ENCODE measurements at places on chromosomes 3 and 15.

- DNase-seq = no peak
Measured at GRCh38 chr15:57611938-57612337, 20.2 kb downstream of the MYZAP start.

DNA sequence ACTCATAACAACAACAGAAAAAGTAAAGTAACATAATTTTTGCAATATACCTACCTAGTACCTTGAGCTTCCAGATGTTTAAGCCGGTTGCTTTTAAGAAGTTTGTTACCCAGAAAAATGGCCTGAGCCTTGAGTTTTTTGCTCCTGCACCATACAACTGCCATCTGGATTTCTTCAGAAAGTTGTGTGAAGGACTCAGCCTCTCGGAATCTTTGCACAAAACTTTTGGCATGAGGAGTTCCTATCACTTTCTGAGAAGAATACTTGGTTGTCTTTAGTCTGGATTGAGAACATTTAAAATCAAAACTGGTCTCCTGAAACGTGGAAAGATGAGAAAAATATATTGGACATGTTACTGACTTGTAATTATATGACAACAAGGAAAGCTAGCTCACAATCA is 17.3 kb downstream of the GTPBP8 start:
- DNase-seq = peak; percentile 2

GRCh38 chr15:33941279-33942063 is 26.8 kb upstream of the CHRM5 start:
- no peak for DNase-seq

- DNase-seq = no peak
Measured at GRCh38 chr3:62048577-62048976, 324.8 kb downstream of the FEZF2 start.

GRCh38 chr15:35481992-35482391 is 64.0 kb downstream of the DPH6 start:
- DNase-seq = peak; percentile 46

DNA sequence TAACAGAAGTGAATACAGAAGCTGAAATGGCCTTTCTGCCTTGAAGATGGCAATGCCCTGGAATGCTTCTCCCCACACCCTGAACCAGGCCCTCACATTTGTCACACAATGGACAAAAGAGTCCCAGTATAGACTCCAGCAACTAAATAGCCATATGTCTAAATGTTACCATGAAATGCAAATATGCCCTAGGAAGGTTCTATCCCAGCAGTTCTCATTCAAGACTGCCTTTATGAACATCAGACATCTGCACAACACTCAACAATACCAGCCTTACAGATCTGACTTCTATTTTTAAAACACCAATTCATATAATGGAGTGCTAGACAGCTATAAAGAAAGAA is 7.9 kb downstream of the ITGB5 start:
- no peak for DNase-seq

GRCh38 chr15:84798436-84798946 is 18.7 kb upstream of the ALPK3 start:
- DNase-seq = no peak

GRCh38 chr3:164470471-164470870 is 607.8 kb downstream of the SI start:
- peak; percentile 73 for DNase-seq

GRCh38 chr15:59892985-59893384 is 111.1 kb upstream of the FOXB1 start:
- DNase-seq = peak; percentile 24

GRCh38 chr3:135802171-135802570 is 163.4 kb upstream of the PPP2R3A start:
- no peak for DNase-seq

GRCh38 chr3:49717211-49717958 is 2.1 kb downstream of the AMIGO3 start:
- no peak for DNase-seq

DNA sequence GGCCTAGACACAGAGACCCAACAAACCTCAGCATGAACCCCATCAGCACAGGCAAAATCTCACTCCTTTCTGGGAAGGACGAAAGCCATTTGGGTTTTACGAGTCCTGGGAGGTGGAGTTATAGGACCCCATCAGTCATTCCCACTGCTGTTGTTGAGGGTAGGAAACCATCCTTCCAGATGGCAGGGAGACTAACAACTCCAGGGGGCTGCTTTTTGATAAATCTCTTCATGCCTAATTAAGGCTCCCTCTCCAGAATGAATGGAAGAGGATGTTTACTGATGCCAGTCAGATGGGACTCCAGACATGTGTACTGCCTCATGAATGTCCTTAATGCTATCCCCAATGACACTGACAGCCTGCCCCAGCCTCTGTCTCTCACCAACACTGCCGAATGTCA is 75.3 kb downstream of the ST8SIA2 start:
- no peak for DNase-seq

GRCh38 chr3:188876370-188876769 is 295.4 kb upstream of the TPRG1 start:
- no peak for DNase-seq

GRCh38 chr3:136070953-136071949 is 105.7 kb downstream of the PPP2R3A start:
- peak; percentile 35 for DNase-seq

GRCh38 chr3:157204431-157204830 is 44.5 kb upstream of the CCNL1 start:
- DNase-seq = peak; percentile 64

- DNase-seq = no peak
Measured at GRCh38 chr3:117261983-117262421, 552.4 kb downstream of the TUSC7 start.

- no peak for DNase-seq
Measured at GRCh38 chr3:129317848-129318247, 39.2 kb downstream of the HMCES start.

GRCh38 chr3:193928354-193929209 is 207.4 kb upstream of the HES1 start:
- DNase-seq = no peak

DNA sequence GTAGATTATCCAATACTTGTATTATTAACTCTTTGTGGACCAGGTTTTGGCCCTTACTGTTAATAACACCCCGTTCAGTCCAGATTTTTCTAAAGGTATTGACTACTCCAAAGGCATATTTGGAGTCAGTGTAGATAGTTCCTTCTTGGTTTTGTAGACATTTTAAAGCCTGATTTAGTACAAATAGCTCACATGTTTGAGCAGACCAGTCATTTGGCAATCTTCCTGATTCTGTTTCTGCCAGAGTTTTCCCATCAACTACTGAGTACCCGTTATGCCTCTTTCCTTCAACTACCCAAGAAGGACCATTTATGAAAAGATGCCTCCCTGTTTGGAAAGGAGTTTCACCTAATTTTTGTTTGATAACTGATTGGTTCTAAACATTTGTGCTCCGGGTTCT is 82.0 kb downstream of the CHCHD4 start:
- peak; percentile 36 for DNase-seq

- no peak for DNase-seq
Measured at GRCh38 chr15:80820092-80820491, 40.9 kb downstream of the CEMIP start.

DNA sequence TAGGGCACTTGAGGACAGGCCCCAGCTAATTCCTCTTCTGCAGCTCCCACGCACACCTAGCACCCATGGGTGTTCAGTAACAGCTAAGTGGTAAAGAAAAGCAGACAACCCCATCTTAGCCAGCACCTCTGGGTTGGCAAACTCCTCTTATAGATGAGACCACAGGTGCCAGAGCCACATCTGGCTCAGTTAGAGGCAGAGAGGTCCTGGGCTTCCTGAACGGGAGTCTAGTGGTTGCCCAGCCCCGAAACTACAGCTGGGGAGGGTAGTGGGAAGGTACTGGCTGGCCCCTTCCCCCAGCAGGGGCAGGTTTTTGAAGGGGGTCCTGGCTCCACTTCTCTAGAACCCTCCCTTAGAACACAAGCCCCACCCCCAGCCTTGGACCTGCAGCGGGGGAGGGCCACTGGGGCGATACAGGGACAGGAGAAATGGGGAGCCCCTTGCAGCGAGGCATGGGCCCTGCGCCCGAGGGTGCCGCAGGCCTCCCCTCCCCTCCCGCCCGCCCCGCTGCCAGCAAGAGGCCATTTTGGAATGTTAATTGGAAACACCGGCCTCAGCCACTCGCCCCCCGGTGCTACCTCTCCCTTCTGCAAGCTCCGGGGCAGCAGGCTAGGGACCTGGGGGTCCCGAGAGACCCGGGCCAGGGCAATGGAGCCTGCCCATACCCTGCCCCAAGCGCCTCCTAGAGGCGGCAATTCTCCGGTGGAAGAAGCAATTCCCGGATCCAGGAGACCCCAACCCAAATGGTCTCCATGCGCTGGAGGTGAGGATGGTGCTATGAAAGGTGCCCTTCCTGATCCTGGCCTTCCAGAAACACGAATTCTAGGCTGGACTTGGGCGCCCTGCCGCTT is 1.5 kb downstream of the DUSP7 start:
- peak; percentile 44 for DNase-seq

- DNase-seq = no peak
Measured at GRCh38 chr3:122307976-122308375, 17.1 kb upstream of the CSTA start.

GRCh38 chr15:73869216-73869995 is 4.0 kb upstream of the TBC1D21 start:
- no peak for DNase-seq

DNA sequence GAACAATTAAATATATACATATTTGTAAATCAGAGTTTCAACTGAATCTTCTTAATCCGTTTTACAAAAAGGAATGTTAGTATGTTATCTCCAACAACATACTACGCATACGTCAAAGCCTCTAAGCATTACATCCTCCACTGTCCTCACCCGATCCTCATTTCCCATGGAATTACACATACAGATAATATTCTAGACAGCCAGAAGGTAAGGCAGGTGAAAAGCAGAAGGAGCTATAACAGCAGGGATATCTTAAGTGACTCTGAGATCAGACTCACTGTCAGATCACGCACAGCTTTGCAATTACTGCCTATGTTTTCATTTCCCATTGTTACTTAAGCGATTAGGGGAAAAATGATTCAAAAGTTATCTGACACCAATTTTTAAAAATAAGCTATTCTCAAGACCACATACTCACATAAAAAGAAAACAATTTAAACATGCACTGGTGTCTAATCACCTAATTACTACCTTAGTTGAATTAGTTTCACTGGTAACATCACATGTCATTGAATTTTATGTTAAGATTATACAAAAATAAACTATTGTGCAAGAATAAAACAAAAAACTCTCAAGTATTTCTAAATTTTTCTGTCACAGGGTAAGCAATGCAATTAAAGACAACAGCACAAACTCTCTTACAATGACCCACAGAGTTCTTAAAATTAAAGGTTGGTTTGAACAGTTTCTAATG is 92.8 kb downstream of the TBL1XR1 start:
- DNase-seq = no peak

DNA sequence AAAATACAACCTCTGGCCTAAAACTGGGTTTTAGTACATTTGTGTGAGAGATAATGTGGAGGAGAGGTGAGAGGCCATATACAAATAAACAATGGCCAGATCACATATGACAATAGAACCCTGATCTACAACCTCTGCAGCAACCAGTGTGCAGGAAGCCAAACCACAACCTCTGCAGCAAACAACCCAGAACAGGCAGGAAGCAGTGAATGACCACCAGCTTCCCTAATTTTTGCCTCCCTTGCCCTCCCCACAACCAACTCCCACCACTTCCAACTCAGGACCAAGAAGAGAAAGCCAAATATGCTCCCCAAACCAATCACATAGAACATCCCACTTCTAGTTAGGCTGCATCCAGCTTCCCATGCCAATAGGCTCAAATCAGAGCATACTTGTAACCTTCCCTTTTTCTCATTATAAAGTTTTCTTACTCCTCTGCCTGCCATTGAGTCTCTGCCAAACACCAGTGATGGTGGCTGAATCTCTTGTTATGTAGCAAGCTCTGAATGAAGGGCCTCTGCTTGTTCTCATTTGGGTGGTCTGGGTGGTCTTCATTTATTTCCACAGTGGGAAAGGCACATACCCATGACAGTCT is 102.6 kb upstream of the GAP43 start:
- DNase-seq = no peak

GRCh38 chr15:51382787-51383186 is 41.3 kb downstream of the GLDN start:
- DNase-seq = peak; percentile 53

GRCh38 chr3:166837535-166837934 is 542.6 kb downstream of the ZBBX start:
- DNase-seq = no peak

GRCh38 chr3:17006132-17006852 is 121.5 kb downstream of the PLCL2 start:
- no peak for DNase-seq

- no peak for DNase-seq
Measured at GRCh38 chr3:49260806-49261324, 16.2 kb downstream of the C3orf62 start.

- peak; percentile 58 for DNase-seq
Measured at GRCh38 chr3:133578548-133579191, 5.2 kb downstream of the CDV3 start.

- DNase-seq = peak; percentile 96
Measured at GRCh38 chr15:72230197-72231065, 559 bp downstream of the PKM start.

- DNase-seq = no peak
Measured at GRCh38 chr15:27705056-27705455, 394.1 kb downstream of the OCA2 start.

- DNase-seq = no peak
Measured at GRCh38 chr3:62178739-62179600, 194.4 kb downstream of the FEZF2 start.

- DNase-seq = peak; percentile 58
Measured at GRCh38 chr3:130490241-130490640, 26.7 kb upstream of the COL6A6 start.

GRCh38 chr15:69194854-69195253 is 34.4 kb downstream of the GLCE start:
- DNase-seq = no peak

DNA sequence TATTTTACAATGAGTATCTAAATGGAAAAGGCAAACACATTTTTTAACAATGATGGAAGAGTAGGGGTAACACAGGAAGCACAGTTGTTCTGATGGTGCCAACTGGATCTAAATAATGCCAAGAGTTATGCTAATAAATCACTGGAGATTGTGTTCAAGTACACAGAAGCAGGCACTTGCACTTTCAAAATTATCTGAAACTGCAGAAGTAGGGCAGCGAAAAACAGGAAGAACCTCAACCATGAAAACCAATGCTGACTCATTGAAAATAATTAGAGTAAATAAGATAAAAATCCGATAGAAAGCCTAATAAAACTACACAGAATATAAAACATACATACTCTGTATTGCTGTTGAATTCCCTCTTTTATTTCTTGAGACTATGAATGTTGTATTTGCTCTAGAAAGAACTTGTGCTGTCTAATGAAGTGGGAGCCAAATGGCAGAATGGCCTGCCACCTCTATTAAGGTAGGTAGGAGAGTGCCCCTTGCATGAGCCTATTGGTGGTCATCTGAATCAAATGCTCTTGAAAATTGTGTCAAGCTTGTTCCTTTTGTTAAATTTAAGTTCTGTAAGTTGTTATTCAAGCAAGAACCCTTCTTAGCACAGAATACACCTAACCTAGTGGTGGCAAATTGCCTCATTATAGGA is 93.7 kb downstream of the ABI3BP start:
- DNase-seq = no peak

- DNase-seq = no peak
Measured at GRCh38 chr3:137259089-137259488, 301.3 kb downstream of the IL20RB start.

GRCh38 chr3:116671151-116671550 is 38.4 kb upstream of the TUSC7 start:
- DNase-seq = no peak

All from fibroblast of skin of scalp (primary cell).